Tibial artery (tissue), 4 donors: ENCODE measurements at places on chromosomes 11 and 22.
A peak's percentile ranks its signal among the peaks of the same experiment; 100 is the strongest.

DNA sequence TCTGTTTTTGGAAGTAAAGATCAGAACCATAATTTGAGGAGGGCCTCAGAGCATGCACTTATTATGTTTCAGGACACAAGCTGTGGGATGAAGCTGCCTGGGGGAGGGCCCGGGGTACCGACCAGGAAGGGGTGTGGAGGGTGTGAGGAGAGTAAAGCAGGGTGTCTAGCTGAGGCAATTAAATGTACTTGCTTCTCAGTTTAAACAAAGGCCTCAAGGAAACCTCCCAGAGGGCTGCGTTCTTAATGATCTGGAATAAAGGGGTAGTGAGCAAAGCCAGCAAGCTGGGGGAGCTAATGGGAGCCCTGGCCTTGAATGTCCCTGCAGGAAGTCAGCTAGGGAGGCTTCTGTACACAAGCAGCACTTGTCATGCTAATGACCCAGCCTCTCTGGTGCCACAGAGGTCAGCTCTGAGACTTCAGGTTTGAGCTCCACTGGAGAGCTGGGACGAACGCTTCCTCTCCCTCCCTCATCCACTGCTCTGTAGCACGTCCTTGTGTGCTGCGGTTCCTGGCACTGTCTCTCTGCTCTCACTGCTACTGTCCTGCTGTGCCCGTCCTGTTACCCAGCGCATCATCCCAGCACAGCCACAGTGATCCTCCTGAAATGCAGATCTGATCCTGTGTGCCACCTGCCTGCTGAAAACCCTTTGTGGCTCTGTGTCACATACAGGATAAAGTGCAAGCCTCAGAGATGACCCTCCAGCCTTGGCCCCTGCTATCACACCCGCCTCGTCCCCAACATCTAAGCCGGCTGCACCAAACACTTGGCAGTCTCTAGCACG is 159.7 kb downstream of the DBX1 start:
- no peak for DNase-seq

GRCh38 chr22:36160499-36160942 is at the start of gene APOL3:
APOL3 (minus strand) TSS chr22:36160755; CDS start chr22:36149055, 11,700 bp downstream.
- peak; percentile 86 for DNase-seq

GRCh38 chr11:74453373-74453975 is 13.9 kb downstream of the KCNE3 start:
- DNase-seq = peak; percentile 44

DNA sequence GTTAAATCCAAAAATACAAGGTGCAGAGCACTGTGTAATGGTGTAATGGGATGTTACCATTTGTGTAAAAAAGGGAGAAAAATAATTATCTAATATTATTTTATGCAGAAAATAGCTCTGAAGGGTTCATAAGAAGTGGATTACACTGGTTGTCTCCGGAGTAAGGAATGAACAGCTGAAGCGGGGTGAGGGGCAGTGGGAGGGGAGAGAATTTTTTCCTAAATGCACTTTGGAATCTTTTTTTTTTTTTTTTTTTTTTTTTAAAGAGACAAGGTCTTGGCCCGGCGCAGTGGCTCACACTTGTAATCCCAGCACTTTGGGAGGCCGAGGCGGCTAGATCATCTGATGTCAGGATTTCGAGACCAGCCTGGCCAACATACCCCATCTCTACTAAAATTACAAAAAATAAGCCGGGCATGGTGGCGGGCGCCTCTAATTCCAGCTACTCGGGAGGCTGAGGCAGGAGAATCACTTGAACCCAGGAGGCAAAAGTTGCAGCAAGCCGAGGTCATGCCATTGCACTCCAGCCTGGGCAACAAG is 6.8 kb upstream of the POLR3H start:
- no peak for DNase-seq

GRCh38 chr11:3824714-3825472 is 15.9 kb downstream of the RHOG start:
- peak; percentile 75 for DNase-seq
